ENCODE measurements at places on chromosomes 4 and X.

DNA sequence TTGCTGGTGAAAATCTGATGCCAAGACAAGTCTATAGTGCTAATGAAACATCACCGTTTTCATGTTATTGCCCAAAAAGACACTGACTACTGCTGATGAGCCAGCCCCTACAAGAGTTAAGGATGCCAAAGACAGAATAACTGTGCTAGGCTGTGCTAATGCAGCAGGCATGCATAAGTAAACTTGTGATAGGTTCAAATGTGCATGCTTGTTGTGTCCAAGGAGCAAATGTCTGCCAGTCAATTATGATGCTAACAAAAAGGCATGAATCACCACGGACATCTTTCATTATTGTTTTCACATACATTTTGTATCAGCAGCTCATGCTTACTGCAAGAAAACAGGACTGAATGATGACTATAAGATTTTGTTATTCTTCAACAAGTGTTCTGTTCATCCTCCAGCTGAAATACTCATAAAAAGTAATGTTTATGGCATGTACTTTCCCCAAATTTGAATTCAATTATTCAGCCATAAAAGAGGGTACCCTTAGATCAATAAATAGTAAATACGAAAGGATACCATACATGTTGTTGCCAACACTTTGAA lies 306.9 kb upstream of the ARSJ start:
- DNase-seq, result no peak

DNA sequence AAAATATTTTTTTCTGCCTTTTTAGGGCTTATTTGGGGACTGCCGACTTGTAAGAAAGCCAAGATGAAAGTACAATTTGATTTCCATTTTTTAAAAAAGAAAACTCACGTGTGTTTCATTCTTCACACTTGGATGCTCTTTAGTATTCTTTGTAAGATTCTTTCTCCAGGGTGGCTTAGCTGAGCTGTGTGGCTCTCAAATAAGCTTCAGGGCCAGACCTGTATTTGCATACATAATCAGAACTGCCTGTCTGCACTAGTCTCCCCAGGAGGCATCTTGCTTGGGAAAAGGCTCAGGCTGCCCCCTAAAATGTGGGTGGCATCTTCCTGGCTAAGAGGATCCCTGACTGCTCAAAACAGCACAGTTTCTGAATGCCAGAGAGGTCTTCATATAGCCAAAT lies 498.4 kb downstream of the MID1IP1 start:
- no peak for DNase-seq

DNA sequence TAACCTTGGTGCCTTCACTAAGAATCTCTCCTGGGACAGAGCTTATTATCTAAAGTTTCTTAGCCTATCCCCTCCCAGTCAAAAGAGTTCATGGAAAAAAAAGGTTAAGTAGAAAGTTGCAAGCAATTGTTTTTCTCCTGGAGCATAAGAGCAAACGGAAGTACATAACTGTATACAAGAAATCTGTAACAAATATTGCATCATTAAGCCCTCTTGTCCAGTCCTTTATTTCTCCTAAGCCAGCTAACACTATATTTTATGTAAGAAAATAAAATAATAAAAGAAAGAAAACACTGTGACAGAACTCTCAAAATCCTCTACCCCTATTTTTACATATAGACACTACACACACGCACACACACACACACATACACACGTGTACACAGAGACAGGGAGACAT lies 255.3 kb downstream of the NAF1 start:
- no peak for DNase-seq

- no peak for DNase-seq
These were observed 11.3 kb downstream of the BMP2K start for GRCh38 chr4:78787392-78788006.

DNA sequence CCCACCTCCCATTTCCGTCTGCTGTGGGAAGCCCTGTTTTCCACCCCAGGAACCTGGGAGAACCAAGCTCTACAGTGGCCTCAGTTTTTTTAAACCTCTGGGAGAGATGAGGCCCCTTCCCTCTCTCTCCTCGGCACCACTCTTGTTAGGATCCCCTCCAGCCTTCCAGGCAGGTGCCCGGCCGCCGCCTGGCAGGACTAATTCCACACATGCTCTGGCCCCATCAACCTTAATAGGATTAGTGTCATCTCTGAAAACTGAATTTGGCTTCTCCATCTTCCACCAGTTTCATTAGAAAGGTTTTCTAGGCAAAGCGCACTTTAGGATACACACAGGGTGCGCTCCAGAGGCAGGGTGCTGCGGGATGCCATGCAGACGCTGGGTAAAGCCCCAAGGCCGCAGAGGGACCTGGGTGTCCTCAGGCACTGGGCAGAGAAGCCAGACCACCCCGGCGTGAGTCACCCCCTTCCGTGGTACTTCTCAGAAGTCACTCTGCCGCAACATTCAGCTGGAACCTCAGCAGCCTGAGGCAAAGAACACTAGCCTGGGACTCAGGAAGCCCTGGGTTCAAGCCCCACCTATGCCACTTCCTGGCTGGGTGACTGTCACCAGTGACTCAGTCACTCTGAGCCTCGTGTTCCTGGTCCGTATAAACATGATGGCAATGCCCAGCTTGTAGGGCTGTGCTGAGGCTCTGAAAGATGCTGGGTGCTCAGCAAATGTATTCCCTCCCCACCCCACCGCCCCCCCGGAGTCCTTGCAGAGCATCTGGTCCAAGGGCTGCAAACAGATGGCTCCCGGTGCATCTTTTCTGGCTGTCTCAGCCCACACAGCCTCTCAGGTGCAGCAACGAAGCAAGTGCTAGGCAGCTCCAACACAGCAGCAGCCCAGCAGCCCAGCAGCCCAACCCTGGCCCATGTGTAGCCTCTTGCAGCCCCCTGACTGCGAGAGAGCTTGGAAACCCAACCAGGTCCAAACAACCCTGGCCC lies 29.1 kb downstream of the PPP2R2C start:
- DNase-seq, result no peak

GRCh38 chr4:14184265-14184664 lies 556.7 kb upstream of the BOD1L1 start:
- no peak for DNase-seq

GRCh38 chr4:26687728-26688127 lies 103.8 kb downstream of the TBC1D19 start:
- DNase-seq, result no peak

GRCh38 chrX:140712413-140713173 lies 3.0 kb downstream of the LINC00632 start:
- DNase-seq, result no peak

- DNase-seq, result no peak
These were observed 23.5 kb downstream of the CD99 start for GRCh38 chrX:2714551-2714950.

DNA sequence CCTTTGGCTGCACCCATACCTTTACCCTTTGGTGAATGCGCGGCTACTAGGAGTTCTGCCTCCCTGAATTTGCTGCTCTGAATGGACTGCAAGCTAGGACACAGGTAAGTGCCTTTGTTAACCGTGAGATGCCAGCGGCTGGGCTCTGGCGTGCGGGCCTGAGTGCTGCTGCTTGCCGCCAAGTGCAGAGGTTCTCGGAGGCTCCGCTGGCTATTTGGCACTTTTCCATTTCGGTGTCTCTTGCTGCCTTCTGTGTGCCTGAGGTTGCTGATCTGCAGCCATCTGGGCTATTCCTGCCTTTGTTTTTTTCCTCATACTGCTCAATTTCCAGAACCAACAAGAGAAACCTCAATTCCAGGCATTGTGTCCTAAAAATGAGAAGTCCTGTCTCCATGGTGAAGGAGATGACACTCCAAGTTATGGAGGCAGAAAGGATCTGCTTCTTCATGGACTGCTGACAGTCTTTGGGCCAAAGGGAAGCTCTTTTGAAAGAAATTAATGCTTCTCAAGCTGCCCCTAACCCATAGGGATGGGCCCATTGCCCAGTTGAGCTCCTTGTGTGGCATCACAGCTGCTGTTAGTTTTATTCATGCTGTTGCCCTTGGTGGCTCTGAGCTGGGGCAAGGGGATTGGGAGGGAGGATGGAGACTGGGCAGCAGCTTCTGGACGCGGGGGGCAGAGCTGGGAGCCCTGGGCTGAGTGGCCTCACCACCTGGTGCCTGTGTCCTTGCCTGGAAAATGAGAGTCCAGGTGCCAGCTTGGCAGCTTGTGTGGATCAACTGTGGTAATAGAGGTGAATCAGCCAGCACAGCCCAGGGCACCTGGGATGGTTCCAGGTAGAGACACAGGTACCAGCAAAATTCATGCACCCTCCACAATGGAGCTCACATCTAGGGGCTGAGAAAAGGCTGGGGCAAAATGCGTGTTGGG lies 3.8 kb upstream of the TBC1D14 start:
- no peak for DNase-seq

DNA sequence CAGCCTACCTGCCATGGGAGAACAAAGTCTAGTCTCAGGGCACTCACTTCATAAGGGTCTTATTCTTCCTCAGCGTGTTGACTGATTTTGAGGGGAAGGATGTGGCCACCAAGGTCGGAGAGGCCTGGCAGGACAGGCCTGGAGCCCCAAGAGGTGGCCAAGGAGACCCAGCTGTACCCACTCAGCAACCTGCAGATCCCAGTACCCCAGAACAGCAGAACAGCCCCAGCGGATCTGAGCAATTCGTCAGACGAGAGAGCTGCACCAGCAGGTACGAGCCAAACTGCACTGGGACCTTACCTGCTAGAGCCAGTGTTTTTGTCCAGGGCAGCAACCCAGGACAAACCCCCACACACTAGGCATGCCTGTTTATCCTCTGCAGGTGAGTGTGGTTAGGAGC lies 34.3 kb downstream of the PNMA5 start:
- no peak for DNase-seq

DNA sequence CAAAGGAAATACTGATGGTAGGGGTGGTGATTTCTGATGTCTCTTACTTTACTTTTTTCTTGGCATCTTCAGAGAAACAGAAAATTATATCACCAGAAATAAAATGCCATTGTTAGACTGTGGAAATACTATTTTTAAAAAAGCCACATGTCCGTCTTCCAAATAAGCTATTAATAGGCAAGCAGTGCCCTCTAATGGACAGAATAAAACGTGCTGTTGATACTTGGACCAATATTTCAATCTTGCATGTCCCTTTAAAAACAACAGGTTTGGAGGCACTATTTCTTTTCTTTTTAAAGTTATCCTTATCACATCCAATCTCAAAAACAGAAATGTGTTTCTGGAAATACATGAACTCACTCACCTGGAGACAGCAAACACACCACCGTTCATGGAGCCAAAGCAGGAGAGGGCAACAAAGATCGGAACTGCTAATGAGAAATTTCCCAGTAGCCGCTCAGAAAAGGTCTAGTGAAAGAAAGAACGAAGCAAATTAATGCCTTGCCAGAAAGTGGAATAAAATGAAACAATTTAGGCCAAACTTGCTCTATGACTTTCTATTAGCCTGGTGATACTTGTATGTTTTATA lies 59.2 kb downstream of the SLC7A11 start:
- no peak for DNase-seq

DNA sequence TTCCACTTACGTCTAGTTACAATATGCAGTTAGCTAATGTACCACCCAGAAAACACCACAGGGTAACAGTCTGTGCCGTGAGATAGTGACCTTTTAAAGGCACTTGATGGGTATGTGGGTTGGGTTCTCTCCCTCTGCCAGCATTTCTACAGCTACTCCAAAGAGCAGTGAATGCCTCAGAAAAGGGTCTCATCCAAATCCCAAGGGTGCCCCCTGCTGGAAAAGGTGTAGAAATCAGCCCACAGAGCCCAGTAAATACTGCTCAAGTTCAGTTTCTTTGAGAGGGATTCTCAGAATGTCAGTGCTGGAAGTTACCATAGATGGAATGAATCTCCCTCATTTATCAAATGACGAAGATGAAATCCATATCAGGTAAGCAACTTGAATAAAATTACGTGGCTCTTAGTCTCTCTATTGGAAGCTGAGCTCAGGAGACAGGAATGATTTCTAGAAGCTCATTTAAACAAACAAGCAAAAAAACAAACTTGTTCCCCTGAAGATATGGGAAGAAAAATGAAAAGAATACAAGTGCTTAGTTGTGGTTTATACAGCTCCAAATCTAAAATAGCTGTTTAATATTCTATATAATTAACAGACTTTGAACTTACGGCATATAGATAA lies 9.5 kb downstream of the RNF175 start:
- no peak for DNase-seq

- no peak for DNase-seq
These were observed 71.8 kb downstream of the FAM13A start for GRCh38 chr4:88985088-88985773.

DNA sequence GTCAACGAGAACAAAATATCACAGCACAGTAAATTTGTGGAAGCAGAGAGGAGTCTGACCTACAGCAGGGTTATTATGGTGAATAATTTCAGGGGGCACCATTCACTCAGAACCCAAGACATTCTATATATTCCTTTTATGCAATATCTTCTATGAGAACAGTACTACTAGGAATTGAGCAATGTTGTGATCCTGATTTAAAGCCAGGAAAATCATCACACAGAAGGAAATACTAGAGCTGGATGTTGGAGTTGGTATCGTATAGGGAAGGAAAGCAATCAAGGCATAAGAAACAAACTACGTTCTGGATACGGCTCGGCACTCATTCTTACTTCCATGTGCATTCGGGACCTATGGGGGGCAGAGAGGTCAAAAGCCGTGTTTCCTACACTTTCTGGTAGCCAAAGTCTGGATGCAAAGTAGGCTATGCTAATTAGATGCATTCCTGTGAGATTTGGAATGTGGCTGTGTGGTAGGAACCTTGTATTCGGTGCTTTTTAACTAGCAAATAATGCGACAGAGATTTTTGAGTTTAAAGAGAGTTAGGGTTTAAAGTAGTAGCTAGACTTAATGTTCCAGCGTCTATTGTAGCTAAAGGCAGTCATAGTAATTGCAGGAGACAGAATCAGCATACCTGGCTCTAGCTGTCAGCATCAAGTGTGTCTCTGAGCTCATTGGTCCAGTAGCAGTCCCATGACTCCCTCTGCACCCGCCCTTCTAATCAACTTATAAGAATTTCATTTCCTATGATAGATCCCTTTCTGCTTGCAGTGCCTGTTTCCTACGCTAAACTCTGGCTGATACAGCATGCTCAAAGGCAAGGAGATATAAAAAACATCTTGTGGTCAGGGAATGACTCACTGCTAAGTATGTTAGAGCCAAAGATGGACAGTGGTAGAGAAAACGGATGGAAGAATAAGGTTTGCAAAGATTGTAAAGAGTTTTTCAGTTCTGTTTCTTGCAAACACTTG lies 43.3 kb upstream of the PDGFC start:
- no peak for DNase-seq

DNA sequence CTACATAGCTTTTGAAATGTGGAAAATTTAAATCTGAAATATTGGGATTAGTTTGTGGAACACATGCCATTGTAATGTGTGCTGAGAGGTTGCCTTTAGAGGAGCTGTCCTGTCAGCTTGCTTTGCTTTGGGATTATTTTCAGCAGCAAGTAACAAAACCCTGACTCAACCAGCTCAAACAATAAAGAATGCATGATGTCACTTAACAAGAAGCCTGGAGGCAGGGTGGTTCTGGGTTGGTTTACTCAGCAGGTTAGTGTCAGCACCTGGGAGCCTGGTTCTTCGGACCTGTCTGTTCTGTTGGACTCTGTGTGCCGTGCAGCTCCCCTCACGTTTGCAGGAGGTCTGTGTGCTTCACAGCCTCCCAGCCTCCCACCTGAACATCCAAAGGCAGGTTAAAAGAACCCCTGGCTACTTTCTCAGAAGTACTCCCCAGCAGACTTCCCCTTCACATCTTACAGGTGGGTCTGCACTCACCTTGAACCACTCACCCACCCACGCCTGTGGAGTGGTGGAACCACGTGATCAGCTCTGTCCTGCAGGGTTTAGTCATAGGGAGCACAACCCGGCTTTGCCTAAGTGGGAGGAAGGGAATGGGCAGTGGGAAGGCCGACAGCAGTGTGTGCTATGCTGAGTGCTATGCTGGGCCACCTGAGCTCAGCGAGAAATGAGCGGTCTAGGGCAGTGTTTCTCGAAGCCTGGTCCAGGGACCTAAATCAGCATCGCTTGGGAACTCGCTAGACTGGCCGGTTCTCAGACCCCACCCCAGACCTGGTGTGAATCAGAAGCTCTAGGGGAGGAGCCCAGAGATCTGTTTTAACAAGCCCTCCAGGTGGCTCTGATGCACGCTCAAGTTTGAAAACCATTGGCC lies 20.4 kb downstream of the TMEM131L start:
- no peak for DNase-seq
